ENCODE measurements at places on chromosomes 13 and 19.

GRCh38 chr13:97780486-97780885 is 173.0 kb upstream of the IPO5 start:
- DNase-seq = no peak

- no peak for DNase-seq
Observed at GRCh38 chr13:99859178-99860177, 112.1 kb downstream of the ZIC5 start.

- DNase-seq = peak; percentile 92
Observed at GRCh38 chr13:78102121-78102677, 183.6 kb upstream of the EDNRB start.

- DNase-seq = no peak
Observed at GRCh38 chr19:43633520-43633919, 6.1 kb downstream of the CADM4 start.

GRCh38 chr19:5323475-5323811 is 17.2 kb downstream of the PTPRS start:
- no peak for DNase-seq

GRCh38 chr13:44605275-44605674 is 29.1 kb upstream of the TSC22D1 start:
- no peak for DNase-seq

All from skeletal muscle cell (primary cell).